Cardiac septum (tissue), 1 donor: ENCODE measurements at places on chromosomes 2 and 18.

DNA sequence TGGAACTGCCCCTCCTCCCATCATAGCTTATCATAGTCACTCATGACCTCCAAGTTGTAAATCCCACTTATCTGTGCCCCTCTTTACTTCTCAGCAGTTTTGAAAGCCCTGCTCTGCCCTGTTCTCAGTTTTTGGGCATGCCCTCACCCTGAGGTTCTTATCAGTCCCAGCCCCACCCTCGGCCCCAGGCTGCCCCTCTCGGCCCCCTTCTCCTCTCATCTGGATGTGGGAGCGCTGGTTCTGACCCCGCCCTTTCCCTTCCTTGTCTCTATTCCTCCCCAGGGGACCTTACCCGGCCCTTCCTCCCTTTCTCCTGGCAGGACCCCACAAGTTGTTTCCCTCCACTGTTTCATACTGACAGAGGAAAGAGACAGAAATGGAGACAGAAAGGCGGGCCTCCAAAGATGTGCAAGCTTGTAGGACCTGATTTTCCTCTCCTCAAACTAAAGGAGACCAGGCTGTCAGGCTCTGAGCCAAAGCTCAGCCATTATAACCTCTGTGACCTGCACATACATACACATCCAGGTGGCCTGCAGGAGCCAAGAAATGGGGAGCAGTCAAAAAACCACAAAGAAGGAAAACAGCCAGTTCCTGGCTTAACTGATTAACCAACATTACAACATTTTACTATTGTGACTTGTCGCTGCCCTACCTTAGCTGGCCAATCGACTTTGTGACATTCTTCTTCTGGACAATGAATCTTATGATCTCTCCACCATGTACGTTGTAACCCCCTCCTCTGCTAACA, 171.0 kb upstream of the HS6ST1 start:
- DNase-seq = peak; percentile 24

GRCh38 chr2:9085353-9085752, 81.9 kb upstream of the MBOAT2 start:
- DNase-seq = no peak

- DNase-seq = no peak
These were observed 101.3 kb downstream of the FOXI3 start for GRCh38 chr2:88351249-88351601.

GRCh38 chr2:190854726-190855125, 25.9 kb upstream of the GLS start:
- DNase-seq = no peak

GRCh38 chr2:121219866-121220265, 65.1 kb downstream of the TFCP2L1 start:
- DNase-seq = no peak

DNA sequence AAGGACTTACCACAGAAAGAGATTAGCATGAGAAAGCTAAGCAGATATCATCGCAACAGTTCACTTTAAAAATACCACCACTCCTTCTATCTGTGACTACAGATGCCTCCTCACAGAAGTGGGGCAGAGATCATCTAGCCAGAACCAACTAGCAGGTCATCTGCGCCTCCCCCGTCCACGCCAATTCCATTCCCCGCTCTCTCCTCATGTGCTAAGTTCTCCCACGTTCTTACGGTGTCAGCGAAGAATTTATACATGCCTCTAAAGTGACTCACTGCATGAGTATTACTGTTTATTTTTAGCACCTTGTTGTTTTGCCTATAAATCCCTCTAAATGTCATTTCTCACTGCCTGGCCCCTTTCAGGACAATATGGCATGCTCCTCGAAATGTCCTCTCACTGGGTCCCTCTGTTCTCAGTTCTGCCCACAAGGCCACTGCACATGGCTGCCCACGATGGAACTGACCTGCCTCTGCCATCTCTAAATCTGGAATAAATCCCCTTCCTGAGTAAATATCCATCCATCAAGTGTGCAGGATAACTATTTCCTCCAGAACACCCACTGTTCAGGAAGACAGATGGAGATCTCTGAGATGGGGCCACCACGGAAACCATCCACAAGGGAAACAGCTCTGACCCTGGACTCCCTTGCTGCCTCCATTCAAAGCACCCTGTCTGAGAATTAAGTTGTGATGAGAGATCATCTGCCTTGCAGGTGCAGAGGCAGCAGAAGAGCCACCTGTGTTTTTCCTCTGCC, 137.7 kb downstream of the IRS1 start:
- no peak for DNase-seq

DNA sequence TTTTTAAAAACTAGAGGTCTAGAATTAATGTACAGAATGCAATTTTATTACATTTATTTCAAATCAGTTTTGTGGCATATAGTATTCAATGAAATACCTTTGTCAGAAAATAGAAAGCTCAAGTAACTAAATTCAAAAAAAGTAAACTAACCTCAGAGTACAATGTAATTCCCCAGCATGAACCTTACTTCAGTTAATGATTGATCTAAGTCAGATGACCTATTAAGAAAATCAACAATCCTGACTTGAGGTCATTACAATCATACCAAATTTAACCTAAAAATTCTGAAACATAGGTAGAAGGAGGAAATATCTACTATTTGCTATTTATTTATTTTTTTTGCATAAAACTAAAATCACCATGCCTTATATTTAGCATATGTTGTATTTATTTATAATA, 142.9 kb downstream of the CCDC102B start:
- no peak for DNase-seq

DNA sequence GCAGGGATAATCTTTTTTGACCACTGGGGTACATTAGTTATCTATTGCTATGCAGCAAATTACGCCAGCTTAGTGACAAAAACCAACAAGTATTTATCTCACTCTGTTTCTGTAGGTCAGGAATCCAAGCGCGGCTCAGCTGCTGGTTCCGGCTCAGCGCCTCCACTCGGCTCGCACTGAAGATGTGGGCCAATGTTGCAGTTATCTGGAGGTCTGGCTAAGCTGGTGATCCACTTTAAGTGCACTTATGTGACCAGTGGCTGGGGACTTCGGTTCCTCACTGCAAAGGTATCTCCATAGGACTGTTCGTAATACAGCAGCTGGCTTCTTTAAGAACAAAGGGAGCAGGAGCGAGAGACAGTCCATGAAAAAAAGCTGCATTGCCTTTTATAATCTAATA, 591.9 kb downstream of the TMEM182 start:
- no peak for DNase-seq

- DNase-seq = no peak
These were observed 177.7 kb upstream of the OSR1 start for GRCh38 chr2:19536136-19536535.

- DNase-seq = no peak
These were observed 431.6 kb downstream of the MEIS1 start for GRCh38 chr2:66866331-66867062.

DNA sequence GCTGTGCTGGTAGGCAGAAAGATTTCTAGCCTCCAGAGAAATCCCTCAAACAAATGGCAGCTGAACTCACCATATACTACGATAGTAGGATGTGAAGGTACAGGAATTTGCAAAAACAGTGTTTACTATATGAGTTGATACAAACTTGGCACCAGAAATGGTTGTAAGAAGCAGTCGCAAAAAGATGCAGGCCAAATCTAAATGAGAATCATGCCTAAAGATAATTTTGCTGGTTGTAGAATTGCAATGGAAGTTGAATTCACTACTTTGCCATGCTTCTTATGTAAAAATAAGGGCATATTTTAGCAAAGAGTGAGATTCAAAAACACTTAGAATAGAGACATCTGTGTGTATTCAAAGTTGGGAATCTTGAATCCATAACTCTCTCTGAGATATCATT, 924.7 kb downstream of the SUCLG1 start:
- no peak for DNase-seq

GRCh38 chr2:235705296-235705695, 211.5 kb downstream of the AGAP1 start:
- no peak for DNase-seq

GRCh38 chr2:171991027-171991426, 8.7 kb upstream of the METAP1D start:
- DNase-seq = no peak

DNA sequence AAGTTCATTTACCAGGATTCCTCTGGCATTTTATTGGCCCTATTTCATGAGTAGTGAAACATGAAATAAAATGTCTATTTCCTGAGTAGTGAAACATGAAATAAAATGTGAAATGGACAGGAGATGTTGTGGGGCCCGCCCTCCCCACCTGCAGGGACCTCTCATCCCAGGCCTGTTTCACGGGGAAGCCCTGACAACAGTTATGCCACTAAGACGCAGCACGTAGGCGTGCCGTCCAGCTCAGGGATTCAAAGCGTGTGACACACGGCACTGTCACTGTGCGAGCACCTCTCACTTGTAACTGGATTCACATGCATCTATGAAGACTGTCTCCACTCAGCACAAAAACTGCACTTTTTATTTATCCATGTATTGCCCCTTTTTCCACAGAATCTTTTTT, 83.4 kb upstream of the SNTG2 start:
- no peak for DNase-seq

- no peak for DNase-seq
These were observed 2.0 kb downstream of the NHEJ1 start for GRCh38 chr2:219158586-219158985.

- no peak for DNase-seq
These were observed 81.5 kb downstream of the CYRIA start for GRCh38 chr2:16584084-16584483.

GRCh38 chr2:7161501-7161900, 244.3 kb downstream of the RNF144A start:
- no peak for DNase-seq
